Thyroid gland (tissue), 4 donors: ENCODE measurements at places on chromosomes 6 and 20. TPM values are rescaled to one million over a fixed set of nuclear protein-coding genes. Genes with fewer than 3 reads are reported as not detected.

DNA sequence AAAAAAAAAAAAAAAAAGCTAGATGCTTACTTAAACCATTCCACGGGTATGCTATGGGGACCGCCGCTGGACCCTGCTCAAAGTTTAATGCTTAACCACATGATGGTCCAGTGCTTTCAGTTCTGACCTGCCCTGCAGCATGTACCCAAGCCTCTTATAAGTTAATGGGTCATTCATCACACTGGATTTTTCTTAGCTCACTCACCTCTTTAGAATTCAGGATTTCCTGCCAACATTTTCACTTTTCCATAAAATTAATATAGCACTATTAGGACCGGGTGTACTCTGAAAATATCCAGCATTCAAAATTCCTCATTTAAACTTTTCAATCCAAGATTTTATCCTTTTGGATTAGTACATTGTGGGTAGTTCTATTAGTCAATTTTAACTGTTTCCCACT, 140.8 kb downstream of the ALDH8A1 start:
- DNase-seq: no peak

DNA sequence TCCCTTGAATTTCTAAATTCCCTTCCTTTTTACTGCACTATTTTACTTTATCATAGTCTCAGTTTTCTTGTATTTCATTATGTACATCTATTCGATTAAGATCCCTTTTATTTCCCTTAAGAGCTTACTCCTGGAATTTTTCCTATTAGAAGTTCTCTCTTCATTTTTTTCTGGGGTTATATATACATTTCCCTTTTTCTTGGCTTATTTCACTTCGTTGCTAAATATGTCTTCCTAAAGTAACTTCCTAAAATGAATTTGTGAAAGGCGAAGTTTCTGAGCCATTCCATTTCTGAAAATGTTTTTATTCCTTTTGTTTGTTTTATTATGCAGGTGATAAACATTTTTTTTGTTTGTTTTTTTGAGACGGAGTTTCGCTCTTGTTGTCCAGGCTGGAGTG, 5.9 kb upstream of the CD109 start:
- DNase-seq: no peak

Gene PDE7B
- total RNA-seq: 7.8 TPM

Gene SMLR1
- not detected for total RNA-seq

- DNase-seq: no peak
Measured at GRCh38 chr6:156260815-156261214, 516.4 kb upstream of the ARID1B start.

Gene GJA1
- 215 TPM for total RNA-seq
